ENCODE measurements at places on chromosomes 3 and 15.

GRCh38 chr3:181790561-181790960 lies 78.8 kb downstream of the SOX2 start:
- DNase-seq: no peak

- DNase-seq: no peak
Observed at GRCh38 chr3:126836220-126836860, 132.3 kb downstream of the CHCHD6 start.

DNA sequence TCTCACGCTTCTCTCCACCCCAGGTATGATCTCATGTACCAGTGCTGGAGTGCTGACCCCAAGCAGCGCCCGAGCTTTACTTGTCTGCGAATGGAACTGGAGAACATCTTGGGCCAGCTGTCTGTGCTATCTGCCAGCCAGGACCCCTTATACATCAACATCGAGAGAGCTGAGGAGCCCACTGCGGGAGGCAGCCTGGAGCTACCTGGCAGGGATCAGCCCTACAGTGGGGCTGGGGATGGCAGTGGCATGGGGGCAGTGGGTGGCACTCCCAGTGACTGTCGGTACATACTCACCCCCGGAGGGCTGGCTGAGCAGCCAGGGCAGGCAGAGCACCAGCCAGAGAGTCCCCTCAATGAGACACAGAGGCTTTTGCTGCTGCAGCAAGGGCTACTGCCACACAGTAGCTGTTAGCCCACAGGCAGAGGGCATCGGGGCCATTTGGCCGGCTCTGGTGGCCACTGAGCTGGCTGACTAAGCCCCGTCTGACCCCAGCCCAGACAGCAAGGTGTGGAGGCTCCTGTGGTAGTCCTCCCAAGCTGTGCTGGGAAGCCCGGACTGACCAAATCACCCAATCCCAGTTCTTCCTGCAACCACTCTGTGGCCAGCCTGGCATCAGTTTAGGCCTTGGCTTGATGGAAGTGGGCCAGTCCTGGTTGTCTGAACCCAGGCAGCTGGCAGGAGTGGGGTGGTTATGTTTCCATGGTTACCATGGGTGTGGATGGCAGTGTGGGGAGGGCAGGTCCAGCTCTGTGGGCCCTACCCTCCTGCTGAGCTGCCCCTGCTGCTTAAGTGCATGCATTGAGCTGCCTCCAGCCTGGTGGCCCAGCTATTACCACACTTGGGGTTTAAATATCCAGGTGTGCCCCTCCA lies 19.1 kb downstream of the TYRO3 start:
- DNase-seq: no peak

- DNase-seq: no peak
Observed at GRCh38 chr15:62783303-62783957, 259.1 kb upstream of the TPM1 start.

DNA sequence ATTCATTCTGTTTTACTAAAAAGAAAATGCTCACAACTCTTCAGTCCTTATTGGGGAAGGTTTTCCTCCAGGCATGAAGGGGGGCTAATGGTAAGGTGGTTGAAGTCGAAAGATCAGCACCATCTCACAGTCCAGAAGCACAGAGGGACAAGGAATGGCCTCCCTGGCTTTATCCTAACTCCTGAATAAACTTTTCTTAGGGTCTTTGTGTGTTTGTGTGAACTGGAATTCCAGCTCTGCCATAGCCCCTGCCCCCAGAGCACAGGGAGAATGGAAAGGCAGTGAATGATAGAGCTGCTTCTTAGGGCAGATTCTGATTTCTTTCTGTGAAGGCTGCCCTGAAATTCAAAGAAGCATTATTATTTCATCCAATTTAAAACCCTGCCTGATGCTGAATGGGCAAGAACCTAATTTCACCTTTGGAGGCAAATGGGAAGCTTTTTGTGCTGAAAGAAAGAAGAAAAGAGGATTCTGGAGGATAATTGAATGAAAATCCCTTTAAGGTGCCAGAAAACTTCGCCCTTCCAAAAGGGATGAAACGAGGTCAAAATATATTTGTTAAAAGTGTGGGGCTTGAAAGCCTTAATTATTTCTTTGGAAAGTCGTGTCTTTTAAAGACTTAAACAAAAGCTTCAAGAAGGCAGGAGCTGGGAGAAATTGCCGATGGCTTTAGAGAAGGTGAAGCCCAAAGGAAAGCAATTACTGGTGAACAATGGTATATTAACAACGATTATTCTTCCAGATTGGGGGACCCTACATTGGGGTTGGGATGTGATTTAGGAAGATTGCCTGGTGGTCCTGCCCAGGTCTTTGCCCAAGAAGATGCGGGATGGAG lies 259.9 kb upstream of the RGMA start:
- no peak for DNase-seq

DNA sequence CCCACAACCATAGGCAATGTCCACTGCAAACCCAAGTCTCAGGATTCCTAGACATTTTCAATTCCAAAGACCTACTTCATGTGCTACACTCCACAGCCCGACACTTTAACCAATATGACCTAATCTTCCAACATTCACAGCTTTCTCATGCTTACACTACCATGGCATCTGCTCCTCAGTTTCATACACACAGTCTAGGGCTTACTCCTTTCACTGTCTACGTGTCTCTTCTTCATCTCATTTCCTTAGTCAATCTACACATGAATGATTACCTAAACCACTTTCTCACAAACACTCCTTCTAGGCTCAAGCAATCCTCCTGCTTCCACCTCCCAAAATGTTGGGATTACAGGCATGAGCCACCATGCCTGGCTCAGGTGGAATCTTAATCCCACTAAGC lies 106.3 kb downstream of the STAG1 start:
- no peak for DNase-seq

- no peak for DNase-seq
Observed at GRCh38 chr3:155391551-155391958, 98.1 kb upstream of the STRIT1 start.

GRCh38 chr3:14425581-14426304 lies 23.3 kb downstream of the SLC6A6 start:
- no peak for DNase-seq

DNA sequence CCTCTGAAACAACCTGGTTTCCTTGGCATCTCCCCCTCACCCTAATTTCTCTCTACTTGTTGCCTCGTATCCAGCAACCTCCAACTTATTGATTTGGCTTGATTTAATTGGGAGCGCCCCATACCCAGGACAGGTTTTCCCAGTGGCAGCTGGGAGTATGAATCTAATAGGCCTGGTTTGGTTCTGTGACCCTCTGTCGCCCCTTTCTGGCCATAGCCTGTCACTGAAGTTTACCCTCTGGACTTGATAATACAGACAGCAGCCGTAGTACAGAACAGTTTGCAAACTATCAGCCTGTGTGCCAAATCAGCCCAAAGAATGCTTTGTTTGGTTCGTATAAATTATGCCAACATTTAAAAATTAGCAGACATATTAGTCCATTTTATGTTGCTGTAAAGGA lies 525.1 kb upstream of the GOLIM4 start:
- no peak for DNase-seq

GRCh38 chr3:133520286-133520685 lies 53.2 kb upstream of the CDV3 start:
- no peak for DNase-seq

DNA sequence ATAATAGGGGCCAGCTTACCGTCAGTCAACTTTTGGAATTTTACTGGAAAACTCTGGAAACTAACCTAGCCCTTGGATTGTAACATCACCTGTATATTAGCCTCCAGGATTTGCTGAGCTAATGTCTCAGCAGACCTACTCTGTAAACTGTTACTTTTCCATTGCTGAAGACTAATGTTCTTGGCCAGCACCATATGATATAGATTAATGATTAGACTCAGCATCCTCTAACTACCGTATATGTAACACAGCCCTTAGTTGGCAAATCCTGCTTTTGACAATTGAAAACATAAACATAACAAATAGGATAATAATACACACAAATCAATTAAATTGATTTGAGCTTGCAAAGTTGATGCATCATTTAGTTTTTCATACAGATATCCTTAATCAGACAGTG lies 26.6 kb upstream of the GBE1 start:
- DNase-seq: no peak

GRCh38 chr3:189229196-189229828 lies 57.5 kb downstream of the TPRG1 start:
- no peak for DNase-seq

- DNase-seq: no peak
Observed at GRCh38 chr15:40006003-40006402, 33.0 kb downstream of the SRP14 start.

- no peak for DNase-seq
Observed at GRCh38 chr15:70714565-70714964, 48.8 kb downstream of the UACA start.

GRCh38 chr3:16404349-16404895 lies 109.1 kb downstream of the RFTN1 start:
- no peak for DNase-seq

GRCh38 chr15:60592371-60593169 lies 113.6 kb upstream of the ICE2 start:
- peak; percentile 82 for DNase-seq

DNA sequence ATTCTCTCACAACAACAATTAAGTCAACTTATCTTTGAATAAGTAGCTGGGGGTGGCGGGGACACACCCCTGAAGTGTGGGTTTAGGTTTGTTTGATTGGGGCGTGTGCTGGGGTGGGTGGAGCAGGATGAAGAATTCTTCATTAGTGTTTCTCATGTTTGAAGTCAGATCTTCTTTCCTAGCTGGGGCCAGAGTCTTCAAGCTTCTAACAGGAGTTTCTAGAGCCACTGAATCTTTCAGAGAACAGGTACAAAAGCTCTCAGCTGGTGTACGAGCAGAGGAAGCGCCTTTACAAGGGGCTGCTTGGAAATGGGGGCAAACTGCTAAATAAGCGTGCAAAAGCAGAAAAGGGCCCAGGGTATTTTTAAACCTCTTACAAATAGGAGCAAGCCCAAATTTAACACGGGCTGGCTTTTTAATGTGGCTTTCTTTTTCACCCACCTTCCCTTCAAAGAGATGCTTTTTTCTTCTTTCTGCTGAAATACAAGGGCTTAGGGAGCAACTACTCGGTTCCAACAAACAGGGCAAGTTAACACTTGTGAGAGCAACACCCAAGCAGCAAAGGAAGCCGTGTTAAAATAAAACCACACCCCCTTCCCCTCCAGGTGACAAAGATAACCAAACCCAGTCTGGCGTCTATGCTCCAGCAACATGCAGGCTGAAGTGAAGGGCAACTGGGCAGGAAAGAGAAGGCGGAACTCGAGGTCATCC lies 86.9 kb upstream of the RASGRP1 start:
- peak; percentile 27 for DNase-seq

- DNase-seq: no peak
Observed at GRCh38 chr3:79012946-79013362, 754.8 kb downstream of the ROBO1 start.

DNA sequence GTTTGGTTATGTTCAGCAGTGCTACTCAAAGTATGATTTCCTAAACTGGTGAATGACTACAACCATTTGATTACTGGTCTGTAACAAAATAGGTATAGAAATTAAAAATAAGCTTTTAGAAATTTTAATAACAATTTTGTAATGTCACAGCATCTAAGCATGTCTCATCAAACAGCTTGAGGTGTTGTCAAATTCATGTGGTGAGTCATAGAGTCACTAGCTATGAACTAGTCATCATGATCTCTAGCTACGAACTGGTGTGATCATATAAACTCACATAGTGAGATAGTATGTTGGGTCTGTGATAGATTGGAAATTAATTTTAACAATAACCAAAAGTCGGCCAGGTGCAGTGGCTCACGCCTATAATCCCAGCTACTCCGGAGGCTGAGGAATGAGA lies 213.9 kb upstream of the RBMS3 start:
- DNase-seq: no peak

GRCh38 chr3:149352556-149352955 lies 19.1 kb upstream of the TM4SF18 start:
- no peak for DNase-seq

- no peak for DNase-seq
Observed at GRCh38 chr3:38835939-38836338, 19.9 kb upstream of the SCN10A start.

DNA sequence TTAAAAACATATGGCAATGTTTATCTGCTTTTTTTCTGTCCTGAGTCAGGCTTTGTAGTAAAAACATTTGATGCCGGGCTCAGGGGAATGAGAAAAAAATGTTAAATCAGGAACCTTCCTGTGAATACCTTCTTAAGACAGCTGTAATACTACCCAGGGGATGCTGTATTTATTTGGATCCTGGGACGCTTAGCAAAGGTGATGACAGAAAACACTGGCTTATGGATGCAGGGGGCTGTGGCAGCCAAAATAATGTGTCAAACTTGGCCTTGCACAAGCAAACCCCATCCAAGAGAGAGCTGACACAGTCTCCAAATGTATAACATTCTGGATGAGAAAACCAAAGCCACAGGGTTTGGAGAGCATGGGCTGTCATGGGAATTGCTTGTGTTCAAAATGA lies 438.2 kb upstream of the PROK2 start:
- no peak for DNase-seq

- DNase-seq: no peak
Observed at GRCh38 chr3:16767006-16767405, 117.7 kb upstream of the PLCL2 start.

GRCh38 chr15:96553006-96553405 lies 222.5 kb downstream of the NR2F2 start:
- no peak for DNase-seq

DNA sequence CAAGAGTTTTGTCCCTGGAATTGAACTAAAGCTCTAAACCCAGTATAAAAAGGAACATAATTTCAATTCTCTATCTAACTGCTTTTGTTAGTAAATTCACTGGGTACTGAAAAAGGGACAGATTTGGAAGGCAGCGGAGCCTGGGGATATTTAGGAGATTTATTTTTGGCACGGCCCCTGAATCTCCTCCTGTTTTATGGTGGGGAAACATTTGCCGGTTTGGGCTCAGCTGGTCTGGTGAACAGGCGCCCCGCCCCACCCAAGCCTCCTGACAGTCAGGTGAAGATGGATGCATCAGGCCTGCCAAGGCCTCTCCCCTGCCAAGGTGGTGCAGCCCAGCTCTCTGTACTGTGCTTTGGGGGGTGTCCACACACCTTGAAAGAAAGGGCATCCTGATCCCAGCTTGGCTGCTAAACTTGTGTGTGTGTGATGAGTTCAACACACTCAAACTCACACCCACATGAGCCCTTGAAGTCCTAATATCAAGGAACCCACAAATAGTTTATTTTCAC lies 46.3 kb downstream of the EBLN2 start:
- DNase-seq: no peak

- no peak for DNase-seq
Observed at GRCh38 chr15:99845009-99845408, 111.8 kb upstream of the LYSMD4 start.

DNA sequence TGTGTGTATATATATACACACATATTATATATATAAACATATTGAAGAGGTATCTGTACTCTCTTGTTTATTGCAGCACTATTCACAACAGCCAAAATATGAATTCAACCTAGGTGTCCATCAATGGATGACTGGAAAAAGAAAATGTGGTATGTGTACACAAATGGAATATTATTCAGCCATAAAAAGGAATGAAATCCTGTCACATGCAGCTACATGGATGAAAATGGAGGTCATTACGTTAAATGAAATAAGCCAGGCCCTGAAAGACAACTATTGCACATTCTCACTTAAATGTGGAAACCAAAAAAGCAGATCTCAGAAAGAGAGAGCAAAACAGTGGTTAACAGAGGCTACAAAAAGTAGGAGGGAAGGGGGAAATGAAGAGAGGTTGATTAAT lies 49.5 kb downstream of the CEP70 start:
- DNase-seq: no peak
